ENCODE measurements at places on chromosomes 4 and X. TPM values are rescaled to one million over a fixed set of nuclear protein-coding genes. Genes with fewer than 3 reads are reported as not detected.

DNA sequence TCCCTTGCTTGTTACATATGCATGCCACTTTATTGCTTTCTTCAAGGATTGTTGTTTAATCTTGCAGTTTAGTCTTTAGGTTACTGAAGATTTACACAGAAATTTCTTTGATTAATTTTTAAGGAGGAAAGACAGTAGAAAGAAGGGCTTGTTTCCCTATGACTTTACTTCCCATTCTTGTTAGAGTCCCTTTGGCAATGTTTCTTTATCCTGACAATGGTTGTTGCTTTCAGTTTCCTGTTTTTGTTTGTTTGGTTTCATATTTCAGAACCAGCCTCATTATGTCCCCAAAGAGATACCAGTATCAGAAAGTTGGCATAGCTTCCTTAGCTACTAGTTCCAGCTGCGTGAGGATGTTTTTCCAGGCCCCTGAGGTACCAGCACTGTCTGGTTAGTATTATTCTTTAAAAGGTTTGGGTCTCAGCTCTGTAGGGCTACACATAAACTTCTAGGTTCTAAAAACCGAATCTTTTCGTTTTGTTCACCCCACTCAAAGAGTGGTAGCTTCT is 61.3 kb upstream of the UNC5C start:
- no peak for DNase-seq

DNA sequence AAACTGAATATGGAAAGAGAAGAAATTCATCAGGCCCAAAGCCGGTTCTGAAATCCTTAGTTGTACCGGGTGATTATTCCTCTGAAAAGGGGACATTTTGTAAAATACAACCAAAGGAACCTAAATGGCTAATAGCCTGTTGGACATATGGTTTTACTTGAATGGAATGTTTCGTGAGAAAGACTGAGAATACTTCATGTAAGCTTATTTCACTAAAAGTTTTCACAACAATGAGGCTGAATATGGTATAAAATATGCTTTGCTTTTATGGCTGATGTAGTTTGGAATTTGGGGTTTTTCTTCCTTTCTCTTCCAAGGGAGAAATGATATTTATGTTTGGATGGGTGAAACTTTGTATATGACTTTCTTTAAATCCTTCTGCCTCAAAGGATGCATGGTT is 2.7 kb downstream of the GRIA3 start:
- DNase-seq = no peak

DNA sequence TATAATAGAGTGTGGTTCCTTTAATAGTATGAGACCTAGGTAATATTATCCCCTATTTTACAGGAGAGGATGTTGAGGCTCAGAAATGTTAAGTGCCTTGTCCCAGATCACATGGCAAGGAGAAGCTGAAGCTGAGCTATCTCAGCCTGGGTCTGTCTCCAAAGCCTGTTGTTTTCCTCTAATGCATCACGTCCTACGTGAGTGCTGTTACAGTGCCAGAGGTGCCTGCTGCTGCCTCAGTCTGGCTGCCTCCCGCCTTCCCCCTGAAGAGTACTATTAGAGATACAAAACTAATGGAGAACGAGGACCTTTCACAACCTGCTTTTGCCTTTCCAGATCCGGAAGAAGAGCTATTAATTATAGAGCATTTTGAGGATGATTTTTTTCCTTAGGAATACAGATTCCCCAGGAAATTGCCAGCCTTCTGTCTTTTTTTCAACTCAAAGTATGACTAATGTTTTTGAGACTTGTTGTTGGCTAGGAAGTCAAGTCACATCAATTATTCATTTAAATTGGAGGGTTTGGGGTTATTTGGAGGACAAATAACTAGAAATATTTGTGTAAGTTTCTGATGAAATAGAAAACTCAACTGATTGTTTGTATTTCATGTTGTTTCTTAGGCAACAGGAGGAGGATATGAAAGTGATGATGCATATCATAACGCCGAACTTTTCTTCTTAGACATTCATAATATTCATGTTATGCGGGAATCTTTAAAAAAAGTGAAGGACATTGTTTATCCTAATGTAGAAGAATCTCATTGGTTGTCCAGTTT is 43.9 kb upstream of the MTMR1 start:
- no peak for DNase-seq

- DNase-seq = no peak
Measured at GRCh38 chrX:1099146-1099770, 113.2 kb downstream of the CRLF2 start.

GRCh38 chrX:119055687-119056086 is 17.1 kb upstream of the CT47C1 start:
- no peak for DNase-seq

DNA sequence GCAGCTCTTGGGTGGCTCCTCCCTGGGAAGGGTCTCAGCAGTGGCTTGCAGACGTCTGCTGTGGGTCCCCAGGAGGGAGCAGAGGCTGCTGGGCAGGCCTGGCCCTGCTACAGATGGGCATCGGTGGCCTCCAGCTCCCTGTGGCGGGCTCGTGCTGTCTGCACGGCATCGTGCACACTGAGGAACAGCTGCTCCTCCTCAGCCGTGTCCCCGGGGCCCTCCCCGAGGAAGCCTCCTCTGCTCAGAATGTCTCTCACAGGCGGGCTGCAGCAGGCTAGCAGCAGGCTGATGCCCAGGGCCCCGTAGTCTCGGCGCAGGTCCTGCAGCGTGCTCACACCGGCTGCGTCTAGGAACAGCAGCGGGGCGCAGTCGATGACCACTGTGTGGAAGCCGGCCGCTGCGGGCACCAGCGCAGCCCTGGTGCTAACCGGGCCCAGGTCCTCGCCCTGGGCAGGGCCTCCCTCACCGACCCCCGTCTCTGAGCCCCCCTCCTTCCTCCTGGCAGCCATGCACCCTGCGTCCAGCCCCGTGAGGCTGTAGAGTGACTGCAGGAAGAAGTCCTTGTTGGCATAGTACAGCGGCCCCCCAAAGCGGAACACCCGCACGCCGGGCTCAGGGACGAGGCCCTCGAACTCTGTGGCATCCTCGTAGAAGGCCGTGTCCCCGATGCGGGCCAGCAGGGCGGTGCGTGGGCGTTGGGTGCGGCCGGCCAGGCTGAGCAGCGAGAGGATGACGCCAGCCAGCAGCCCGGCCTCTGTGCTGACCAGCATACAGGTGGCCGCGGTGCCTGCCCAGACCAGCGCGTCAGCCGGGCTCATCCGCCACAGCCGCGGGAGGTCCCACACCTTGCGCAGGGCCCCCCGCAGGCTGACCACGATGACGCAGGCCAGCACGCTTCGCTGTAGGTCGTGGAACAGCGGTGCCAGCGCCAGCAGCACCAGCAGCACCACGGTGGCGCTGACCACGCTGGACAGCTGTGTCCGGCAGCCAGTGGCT is 2.2 kb downstream of the IDUA start:
- no peak for DNase-seq

FUNDC1 gene
- 6.6 TPM for total RNA-seq

- DNase-seq = no peak
Measured at GRCh38 chr4:108901291-108901690, 138.4 kb upstream of the ETNPPL start.

DNA sequence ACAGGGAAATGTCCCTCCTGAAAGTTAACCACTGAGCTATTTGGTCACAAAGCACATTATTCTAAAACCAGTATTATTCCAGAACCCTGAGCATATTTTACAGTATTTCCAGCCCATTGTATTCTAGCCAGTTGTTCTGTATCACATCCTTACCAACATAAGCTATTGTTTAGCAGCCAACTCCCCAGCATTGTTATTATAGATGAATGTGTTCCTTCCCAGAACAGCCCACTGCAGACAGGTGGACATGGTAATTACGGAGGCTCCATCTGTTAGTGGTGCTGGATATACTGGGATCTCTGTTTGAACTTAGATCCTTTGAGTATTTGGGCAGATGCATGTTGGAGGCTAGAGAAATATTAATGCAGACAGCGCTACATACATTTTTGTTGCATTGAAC is 126.1 kb downstream of the MGST2 start:
- no peak for DNase-seq

DNA sequence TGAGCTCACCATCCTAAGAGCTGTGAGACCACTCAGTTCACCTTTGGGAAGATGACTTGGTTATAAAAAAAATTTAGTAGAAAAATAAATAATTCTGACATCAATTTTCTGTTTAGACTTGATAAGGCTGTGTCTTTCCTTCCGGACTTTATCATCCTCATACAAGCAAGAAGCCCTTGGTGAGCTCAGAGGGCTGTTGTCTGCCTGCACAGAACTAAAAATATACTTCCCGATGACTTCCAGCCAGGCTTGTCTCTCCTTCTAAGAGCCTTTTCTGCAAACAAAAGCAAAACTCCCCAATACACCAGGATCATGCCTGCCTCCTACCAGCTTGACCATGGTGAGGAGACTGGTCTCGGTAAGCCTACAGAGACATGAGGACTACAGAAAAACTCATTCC is 58.3 kb upstream of the PHOX2B start:
- no peak for DNase-seq

- DNase-seq = no peak
Measured at GRCh38 chr4:106116025-106116424, 200.0 kb downstream of the TBCK start.

GRCh38 chr4:69124941-69125340 is 28.7 kb downstream of the UGT2B7 start:
- DNase-seq = no peak

GAGE12F gene
- not detected for total RNA-seq

ASB11 gene
- not detected for total RNA-seq

GRCh38 chrX:69150281-69150960 is 14.8 kb downstream of the PJA1 start:
- no peak for DNase-seq

DGKQ gene
- total RNA-seq = 16.3 TPM

DNA sequence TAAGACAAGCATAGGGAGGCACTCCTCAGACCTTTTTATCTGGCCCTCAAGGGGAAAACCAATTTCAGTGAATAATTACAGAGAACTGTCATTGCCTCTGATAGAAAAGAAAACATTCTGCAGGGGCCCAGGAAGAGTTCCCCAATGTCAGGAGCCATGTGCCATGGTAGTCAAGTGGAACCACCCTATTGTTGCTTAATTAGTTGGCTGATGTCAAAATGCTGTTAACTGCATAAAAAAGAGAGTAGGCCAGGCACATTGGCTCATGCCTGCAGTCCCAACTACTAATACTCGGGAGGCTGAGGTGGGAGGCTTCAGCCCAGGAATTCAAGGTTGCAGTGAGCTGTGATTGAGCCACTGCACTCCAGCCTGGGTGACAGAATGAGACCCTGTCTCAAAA is 28.6 kb upstream of the OGT start:
- no peak for DNase-seq

DNA sequence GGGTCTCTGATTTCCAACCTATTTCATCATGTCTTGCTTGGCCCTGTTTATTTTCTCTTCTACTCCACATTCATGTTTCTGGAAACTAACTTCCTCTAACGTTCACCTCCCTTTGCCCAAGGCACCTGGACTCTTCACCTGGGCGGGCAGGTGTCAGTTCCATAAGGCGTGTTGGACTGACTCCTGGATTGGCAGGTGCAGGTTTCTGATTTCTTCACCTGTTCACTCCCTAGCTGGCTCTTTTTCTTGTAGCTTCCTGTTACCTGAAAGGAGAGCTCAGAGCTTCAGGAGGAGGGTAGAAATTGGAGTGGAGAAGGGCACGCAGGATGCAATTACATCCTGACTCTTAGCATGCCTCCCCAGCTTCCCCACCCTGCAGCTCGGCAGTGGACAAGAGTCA is 350.8 kb upstream of the KLF3 start:
- no peak for DNase-seq

GRCh38 chr4:140932501-140933045 is 176.4 kb upstream of the TBC1D9 start:
- no peak for DNase-seq

HMGN5 gene
- total RNA-seq = 1.2 TPM

GRCh38 chr4:64200001-64200555 is 209.2 kb downstream of the TECRL start:
- no peak for DNase-seq

LINC00632 gene
- not detected for total RNA-seq

- no peak for DNase-seq
Measured at GRCh38 chrX:3159995-3160720, 118.9 kb downstream of the ARSF start.

TEX13D gene
- not detected for total RNA-seq

GRCh38 chr4:127881563-127881864 is 821 bp downstream of the PLK4 start:
- no peak for DNase-seq

DNA sequence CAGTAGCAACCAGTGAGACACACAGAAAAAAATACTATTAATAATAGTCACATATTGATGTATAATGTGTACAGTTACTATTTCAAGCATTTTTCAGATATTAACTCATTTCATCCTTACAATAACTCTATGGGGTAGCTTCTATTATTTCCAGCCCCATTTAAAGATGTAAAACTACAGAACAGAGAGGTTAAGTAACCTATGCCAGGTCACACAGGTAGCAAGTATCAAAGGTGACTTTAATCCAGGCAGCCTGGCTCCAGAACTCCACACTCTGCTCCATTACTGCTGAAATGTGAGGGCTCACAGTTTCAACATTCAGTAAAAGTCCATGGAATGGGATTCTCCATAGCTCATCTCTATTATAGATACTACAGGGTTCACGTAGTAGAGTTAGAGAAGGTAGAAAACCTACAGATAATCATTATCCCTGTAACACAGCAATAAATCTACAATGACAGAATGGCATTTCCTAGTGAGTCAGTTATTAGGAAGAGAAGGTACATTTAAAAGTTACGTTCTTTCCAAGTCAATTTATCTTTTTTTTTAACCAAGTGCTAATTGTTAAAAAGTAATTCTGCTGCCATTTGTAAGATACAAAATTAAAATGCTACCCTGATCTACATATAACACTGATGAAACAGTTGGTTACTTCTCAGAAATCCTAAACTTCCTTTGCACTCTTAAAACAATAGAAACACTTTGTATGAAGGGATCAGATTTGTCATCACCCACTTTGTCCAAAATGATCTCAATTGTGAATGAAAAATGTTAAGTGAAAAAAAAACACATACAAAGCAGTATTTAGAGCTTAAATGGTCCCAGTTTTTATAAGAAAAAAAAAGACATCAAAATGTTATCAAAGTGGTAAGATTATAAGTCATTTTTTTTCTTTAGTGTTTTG is 18.7 kb downstream of the RELL1 start:
- no peak for DNase-seq

DNA sequence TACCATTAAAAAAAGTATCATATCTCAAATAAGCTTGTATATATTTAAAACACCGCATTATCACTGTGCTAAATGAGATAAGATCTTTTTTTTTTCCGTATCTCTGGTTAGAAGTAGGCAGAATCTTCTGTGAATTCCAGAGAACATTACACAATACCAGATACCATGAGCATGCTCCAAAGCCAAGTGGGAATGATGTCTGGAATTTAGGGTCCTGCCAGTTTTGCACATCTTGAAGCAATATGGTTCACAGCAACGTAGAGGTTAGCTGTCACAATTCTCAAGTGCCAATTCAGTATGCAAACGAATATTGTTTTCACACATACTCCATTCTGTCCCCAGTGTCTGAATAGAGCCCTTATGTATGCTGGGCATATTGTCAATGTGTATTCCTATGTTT is 127.5 kb upstream of the NEIL3 start:
- no peak for DNase-seq

VBP1 gene
- 43.9 TPM for total RNA-seq
